Muscle of leg (tissue), 16 donors: ENCODE measurements at places on chromosomes 4 and X. TPM values are rescaled to one million over a fixed set of nuclear protein-coding genes. Genes with fewer than 3 reads are reported as not detected.

Gene TRIM61
- 2.1 TPM for total RNA-seq

Gene USP27X
- 1.5 TPM for total RNA-seq

Gene ZAR1
- not detected for total RNA-seq

Gene SLC38A5
- total RNA-seq = 4.2 TPM

Gene SHROOM2
- 0.84 TPM for total RNA-seq
